CD4-positive, alpha-beta T cell treated with Interleukin-15 for 1 hour (primary cell): ENCODE measurements at places on chromosomes 13 and 19.
A peak's percentile ranks its signal among the peaks of the same experiment; 100 is the strongest.

GRCh38 chr19:31548941-31549340, 199.7 kb upstream of the TSHZ3 start:
- no peak for DNase-seq

GRCh38 chr13:74158571-74159352, 24.6 kb upstream of the KLF12 start:
- no peak for DNase-seq

DNA sequence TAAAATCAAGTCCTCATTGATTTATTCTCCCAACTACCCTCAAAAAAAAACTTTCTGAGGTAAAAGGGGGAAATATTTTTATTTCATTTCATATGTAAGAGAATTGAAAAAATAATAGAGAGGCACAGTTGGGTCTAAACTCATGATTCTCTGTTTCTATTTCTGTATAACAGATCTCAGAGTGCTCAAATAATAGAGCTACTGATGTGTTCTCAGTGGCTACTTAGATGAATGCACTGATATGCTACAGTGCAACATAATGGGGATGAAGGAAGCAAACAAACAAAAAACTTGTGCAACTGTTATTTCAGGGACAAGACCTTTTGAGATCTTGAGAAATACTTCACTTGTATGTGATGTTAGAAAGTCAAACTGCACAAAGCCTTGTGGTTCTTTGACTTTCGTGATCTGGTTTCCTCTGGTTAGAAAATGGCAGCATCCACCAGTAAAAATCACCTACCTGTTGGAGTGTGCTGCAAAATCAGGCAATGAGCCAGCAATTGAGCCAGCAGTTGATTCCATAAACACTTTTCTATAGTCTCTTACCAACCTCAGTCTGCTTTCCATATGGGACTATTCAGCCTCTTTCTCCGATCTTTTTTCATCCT, 9.7 kb upstream of the DACH1 start:
- no peak for DNase-seq

DNA sequence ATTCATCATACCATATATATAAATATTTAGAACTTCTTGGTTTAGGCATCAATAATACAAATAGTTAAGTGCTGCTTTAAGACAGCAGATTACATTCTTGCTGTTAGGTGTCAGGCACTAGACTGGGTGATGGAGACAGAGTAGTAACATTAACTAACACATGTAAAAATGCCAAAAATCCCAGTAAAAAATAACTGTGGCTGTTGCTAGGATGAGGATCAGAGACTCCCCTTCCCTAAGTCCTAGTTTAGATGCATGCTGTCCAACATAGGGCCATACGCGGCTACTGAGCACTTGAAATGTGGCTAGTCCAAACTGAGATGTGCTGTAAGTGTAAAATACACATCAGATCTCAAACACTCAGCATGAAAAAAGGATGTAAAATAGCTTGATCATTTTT, 94.7 kb downstream of the CDADC1 start:
- DNase-seq: no peak

- DNase-seq: no peak
Observed at GRCh38 chr19:10818301-10819123, 17.5 kb downstream of the TMED1 start.

GRCh38 chr19:14821937-14822336, 13.0 kb downstream of the OR7A5 start:
- no peak for DNase-seq

DNA sequence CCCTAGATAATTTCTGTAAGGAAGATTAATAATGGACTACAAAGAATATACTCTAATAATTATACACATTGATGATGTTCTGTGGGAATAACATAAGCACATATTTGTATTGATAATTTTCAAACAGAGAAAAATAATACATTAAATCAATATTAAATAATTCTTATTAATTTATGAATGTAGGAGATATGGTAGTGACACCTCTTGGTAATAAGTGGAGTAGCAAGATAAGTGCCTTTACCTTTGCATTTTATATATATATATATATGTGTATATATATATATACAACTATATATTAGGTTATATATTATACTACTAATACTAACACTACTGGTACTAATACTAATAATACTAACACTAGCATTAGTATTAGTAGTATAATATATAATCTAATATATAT, 905.8 kb downstream of the SLITRK1 start:
- DNase-seq: no peak

GRCh38 chr13:110289661-110290060, 17.3 kb downstream of the COL4A1 start:
- no peak for DNase-seq

GRCh38 chr13:67063036-67063435, 167.1 kb downstream of the PCDH9 start:
- no peak for DNase-seq

DNA sequence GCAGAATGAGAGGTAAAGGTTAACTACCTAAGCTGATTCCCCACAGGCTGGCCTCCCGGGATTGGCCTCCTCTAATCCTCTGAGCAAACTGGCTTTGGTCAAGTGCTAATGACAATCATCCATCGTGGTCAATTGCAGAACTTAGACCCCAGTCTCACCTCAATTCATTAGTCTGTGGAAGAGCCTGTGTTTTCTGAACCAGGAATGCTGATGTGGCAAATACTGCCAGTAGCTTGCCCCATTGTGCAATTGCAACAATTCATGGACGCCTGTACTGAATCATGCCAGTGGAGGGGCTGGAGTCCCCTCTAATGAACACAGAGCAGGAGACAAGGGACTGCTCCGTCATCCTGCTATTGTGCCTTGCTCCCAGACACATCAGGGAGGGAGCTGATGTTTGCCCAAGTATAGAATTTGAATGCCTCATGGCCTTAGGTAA, 1256.5 kb downstream of the EFNB2 start:
- DNase-seq: no peak

GRCh38 chr13:30148786-30149185, 158.6 kb downstream of the KATNAL1 start:
- no peak for DNase-seq

- no peak for DNase-seq
Observed at GRCh38 chr13:25190771-25191170, 18.7 kb upstream of the AMER2 start.

GRCh38 chr19:14265290-14266036, 59.5 kb upstream of the ADGRL1 start:
- DNase-seq: no peak

DNA sequence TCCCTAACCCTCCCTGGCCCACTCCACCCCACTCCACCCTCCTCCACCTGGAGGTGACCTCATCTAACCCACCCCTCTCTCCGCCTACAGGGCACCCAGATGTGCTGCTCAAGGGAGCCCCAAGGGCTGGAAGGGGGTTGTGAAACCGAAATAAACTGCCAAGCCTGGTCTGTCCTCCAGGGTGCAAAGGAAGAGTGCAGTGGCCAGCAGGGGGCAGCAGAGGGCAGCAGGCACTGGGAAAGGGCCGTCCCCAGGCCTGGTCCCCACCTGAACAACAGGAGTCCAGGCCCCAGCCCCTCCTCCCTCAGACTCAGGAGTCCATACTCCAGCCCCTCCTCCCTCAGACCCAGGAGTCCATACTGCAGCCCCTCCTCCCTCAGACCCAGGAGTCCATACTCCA, 8.4 kb upstream of the BCAM start:
- peak; percentile 74 for DNase-seq

DNA sequence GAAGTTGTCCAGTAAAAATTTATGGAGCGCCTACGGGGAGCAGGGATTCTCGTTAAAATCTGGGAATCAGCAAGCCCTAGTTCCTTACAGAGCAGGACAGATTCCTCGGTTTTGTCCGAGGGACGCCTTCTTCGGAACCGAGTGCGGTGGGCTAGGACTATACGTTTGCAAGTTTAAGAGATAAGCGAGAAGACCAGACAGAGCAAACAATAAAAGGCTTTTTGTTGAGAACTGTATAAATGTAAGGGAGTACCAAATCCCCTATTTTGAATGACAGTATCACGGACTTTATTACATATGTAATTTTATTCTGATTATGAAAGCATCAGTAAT, 971 bp upstream of the ANKRD10 start:
- no peak for DNase-seq

DNA sequence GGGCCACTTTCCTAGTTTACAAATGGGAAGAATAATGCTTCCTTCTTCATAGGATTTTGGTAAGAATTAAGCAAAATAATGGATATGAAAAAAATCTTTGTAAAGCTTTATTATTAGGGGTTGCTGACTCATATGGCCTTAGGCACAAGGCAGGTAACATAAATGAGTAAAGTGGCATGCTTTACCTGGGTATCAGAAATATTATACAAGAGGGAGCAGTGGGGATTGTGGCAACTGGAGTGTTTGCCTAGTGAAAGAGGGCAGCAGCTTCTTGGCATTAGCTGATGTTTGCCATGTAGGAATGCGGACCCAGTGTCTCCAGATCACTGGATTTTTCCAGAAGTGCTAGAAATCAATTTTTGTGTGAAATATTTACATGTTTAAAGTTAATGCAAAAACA, 19.5 kb downstream of the WDFY2 start:
- no peak for DNase-seq

DNA sequence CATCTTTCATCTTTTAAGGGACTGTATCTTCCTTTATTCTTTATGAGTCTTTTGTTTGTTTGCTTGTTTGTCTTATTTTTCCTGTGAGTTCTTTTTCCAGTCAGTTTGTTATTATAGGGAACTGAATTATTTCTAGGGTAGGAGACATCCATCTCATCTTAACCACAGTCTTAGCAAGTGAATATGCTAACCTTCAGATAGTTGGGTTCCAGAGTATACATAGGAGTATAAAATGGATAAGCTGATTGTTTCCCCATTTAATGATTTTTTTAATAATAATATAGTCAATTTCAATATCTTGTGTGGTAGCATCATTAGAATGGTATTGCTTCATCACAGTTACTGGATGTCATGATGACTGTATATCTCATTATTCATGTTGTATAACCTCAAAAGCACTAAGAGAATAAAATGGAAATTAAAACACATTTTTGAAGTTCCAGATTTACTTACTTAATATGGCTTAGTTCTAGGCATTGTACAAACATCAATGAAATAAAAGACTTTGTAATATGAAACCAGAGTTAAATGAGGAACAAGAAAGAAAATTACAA, 33.0 kb downstream of the GPC6 start:
- DNase-seq: no peak

DNA sequence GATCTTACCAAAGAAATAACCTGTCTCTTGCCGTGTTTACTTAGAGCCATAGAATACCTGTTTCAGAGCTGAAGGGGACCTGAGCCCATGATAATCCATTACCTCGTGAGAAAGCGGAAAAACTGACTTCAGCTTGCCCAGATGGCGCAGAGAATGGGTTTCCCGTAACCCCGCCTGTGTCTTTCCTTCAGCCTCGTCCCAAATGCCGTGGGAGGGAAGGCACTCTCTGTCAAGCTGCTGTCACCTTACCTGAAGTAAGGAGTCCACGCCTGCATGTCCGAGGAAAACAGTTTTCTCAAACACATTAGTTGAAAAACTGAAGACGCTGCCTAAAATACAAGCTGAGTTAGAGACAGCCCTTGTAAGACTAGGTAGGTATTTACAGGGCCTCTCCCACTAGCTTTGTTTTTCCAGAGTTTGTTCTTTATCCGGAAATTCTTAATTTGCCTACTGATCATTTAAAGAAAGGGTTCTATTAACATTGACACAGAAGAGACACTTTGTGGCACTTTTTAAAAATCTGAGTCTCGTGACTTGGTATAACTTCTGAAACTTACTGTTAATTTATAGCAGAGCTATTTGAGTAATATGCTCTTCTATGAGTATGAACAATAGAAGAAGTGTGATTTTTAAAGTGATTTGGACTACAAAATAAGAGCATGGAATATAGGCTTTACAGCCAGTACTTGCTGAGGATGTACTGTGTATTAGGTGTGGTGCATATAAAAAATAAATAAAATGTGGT, 1.3 kb upstream of the INTS6 start:
- no peak for DNase-seq

GRCh38 chr19:58123354-58123753, 25.3 kb upstream of the ZSCAN18 start:
- no peak for DNase-seq

DNA sequence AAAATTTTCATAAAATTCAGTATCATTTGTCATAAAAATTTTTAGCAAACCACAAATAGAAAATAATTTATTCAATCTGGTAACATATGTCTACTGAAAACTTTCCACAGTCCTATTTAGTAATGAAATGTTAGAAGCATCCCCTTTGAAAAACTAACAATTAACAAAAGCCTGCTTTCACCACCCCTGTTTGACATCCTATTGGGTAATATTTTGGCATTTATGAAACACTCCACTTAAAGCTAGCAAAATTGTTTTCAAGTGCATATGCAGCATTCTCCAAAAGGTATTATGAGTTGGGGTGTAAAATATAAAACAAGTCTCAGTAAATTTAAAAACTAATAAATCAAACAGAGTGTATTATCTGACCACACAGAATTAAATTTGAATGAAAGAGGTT, 189.4 kb downstream of the NBEA start:
- no peak for DNase-seq

DNA sequence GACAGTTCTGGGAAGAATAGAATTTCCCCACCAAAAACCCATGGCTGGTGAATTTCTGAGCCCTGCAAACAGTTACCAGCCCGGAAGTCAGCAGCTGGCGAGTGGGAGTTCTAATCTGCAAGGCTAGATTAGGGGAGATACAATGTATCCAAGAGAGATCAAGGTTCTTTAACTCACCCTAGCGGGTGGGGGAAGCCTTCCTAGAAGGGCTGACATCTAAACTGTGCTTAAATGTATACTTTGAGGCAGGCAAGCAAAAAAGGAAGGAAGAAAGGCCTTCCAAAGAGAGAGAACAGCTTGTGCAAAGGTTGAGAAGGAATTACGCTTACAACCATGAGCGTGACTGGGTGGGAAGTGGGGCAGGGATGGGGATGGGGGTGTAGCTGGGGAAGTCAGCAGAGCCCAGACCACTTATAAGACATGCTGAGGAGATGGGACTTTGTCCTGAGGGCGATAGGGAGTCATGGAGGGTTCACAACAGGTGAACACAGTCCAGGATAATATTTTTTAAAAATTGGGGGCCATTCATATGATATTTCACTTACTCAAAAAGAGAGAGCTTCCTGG, 20.8 kb upstream of the ZNRF4 start:
- no peak for DNase-seq

DNA sequence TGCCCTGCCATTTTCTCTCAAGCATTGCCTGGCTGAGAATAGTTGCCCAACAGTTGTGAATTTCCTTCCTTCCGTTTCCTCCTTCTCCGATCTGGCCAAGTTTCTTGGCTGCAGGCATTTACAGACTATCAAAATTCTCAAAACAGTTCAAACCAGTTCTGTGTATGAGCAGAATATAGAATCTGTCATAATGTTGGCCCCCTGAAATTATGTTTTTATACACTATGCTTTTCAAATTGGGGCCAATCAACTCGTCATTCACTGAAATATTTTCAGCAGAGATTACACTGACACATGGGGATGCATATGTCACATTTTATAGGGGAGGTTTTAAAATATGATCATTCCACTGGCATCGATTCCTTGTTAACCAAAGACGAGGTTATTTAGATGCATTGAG, 284.2 kb upstream of the TMTC4 start:
- DNase-seq: no peak
